ENCODE measurements at places on chromosomes 2 and 18.

GRCh38 chr18:49459404-49460171 is 857 bp downstream of the DYM start:
- DNase-seq = no peak

DNA sequence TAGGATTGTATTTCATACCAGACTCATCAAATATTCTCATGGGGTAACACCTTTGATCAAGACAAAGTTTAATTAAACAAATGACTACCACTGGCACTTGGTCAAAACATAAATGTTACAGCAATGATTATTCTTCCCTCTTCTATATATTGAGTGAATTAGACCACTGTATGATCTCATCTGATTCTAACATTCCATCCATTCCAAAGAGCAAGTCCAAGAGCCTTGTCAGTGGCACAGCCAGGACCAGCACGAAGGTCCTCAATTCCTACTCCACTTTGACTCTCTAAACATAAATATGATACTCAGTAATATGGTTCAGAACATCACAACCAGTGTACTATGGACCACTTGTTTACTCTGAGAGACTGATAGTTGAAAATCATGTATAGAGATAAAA is 86.4 kb downstream of the AP1S3 start:
- DNase-seq = no peak

DNA sequence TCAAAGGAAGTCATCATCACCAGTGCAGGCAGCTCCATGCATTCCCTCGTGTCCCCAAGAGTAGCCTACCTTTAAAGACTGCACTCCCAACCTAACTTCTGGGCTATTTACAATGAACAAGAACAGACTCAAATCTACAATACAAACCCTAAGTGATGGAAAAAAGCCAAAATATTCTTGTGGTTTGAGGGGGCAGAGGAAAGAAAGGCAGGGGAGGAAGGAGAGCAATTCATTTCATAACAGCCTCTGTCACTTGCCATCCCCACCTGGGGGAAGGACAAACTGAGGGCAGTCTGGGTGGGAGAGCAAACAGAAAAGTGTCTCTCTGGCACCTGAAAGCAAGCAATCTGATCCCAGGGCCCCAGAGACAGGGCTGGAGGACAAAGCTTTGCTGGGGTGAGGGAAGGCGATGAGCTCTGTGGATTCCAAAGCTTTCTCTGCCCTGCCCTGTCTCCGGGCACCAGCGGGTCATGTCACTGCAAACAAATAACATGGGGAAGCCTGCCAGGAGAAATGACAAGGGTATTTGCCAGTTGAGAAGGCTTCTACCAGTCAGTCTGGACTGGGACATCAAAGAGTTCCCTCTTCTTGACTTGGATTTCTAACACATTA is 528.0 kb upstream of the TNP1 start:
- no peak for DNase-seq

- DNase-seq = no peak
Measured at GRCh38 chr2:71864085-71864484, 283.6 kb downstream of the CYP26B1 start.

- no peak for DNase-seq
Measured at GRCh38 chr2:163601377-163601776, 134.4 kb downstream of the FIGN start.

DNA sequence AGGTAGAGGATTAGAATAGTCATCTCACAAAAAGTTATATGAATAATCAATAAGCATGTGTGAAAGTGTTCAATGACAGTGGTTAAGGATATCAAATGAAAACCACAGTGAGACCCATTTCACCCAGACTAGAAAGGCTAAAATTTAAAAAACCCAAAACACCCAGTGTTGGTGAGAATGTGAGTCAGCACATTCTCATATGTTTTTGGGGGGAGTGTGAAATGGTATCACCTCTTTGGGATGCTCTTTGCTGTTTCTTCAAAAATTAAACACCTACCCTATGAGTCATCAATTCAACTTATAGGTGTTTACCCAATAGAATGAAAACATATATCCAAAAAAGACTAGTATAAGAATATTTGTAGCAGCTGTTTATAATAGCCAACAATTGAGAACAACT is 69.8 kb downstream of the MAP3K20 start:
- DNase-seq = no peak

GRCh38 chr2:26615336-26615859 is 25.8 kb downstream of the CIB4 start:
- DNase-seq = peak; percentile 29

DNA sequence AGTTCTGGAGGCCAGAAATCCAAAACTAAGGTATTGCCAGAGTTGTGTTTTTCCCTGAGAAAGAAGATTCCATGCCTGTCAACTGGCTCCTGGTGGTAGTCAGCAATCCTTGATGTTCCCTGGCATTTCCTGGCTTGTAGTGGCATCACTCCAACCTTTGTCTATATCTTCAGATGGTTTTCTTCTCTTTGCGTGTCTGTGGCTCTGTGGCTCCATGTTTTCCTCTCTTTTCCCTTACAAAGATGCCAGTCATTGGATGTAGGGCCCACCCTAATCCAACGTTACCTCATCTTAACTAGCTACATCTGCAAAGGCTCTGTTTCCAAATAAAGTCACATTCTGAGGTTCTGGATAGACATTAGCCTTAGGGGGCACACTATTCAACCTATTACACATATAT is 41.8 kb downstream of the SLC14A1 start:
- no peak for DNase-seq

DNA sequence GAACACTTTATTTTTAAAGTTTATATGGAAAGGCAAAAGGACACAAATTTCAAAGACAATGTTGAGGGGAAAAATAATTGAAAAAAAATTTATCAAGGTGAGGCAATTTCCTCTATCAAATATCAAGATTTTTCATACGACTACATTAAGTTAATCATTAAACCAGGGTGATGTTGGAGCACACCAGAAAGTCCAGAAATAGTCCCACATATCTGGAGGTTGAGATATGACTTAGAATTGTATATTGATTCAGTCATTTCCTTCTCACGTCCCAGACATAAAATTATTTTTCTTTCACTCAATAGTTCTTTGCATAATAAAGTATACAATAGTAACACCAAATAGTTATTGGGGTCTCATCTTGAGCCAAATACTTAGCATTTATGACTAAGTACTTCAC is 605.1 kb downstream of the NUP35 start:
- DNase-seq = no peak

GRCh38 chr2:232075080-232075479 is 113.6 kb downstream of the DIS3L2 start:
- DNase-seq = no peak

DNA sequence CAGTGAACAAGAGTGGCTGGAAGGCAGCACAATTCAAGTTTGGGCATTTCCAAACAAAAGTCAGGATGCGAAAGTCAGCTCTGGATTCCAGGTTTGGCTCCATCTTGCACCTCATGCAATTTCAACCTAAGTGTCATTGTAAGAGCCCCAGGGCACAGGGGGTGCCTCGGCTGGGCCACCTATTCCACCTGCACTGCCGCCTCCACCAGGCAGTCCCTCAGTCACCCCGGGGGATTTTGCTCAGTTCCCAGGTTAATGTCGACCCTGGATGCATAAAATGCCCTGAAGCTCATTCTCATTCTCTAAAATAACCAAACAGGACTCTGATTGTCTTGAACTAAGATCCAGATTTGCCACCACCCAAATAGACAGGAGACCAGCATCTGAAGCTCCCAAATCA is 77.6 kb downstream of the EDAR start:
- no peak for DNase-seq

DNA sequence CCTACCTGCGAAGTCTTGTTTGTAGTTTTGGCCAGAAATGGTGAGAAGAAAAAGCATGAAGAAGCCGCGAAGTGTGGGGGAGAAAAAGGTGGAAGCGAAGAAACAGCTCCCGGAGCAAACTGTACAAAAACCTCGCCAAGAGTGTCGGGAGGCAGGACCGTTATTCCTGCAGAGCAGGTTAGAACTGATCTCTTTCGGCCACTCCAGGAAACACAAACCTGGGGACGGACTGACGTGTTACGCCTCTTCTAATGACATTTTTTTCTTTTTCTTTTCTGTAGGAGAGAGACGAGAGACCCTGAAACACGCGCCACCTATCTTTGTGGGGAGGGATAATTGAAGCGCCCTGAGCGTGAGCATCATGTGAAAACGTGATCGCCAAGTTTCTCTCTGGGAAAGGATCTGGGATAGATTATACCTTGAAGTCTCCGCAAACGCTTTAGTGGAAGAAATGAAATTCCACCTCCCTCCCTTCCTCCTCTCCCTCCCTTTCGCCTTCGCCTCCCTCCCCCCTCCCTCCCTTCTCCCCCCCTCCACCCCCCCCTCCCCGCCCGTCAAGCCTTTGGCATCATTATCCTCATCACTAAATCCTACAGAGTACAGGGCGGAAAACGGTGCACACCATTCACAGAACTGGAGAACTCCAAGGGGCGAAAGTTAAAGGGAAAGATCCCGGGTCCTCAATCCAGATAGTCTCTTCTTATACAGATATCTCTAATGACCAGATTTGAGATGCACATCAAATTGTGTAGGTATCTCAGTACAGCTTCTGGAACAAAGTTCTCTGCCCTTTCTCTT is at the start of gene ZEB2:
ZEB2 (minus strand) TSS at position 186 of the 798 bp plus-strand sequence. CDS start 2,769 bp downstream, outside the sequence.
- no peak for DNase-seq

DNA sequence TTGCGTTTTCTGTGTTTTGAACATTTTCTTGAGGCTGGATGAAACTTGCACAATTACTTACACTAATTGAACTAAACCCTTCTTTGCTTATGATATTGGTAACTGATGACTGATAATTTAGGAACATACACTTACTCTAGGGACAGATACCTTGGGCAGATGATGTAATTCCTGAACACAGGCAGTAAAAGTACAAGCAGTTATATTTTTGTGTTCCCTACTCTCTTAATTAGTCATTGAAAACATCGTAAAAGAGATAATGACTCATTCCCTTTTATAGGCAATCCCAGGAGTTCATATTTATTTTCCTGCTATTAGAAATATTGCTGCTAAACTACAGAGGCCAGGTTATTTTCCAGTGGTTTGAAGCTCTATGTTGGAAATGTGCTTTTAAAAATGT is 46.4 kb downstream of the CCDC85A start:
- DNase-seq = no peak

Measured in hippocampal formation (tissue), 2 donors.